ENCODE measurements at places on chromosomes 2 and 18. TPM values are rescaled to one million over a fixed set of nuclear protein-coding genes. Genes with fewer than 3 reads are reported as not detected.

VPS4B gene
- 84.4 TPM for total RNA-seq

CYB5A gene
- total RNA-seq = 17.4 TPM

MYO7B gene
- 1.7 TPM for total RNA-seq

CLK1 gene
- total RNA-seq = 130 TPM

SPP2 gene
- total RNA-seq = not detected

IL1RN gene
- 0.70 TPM for total RNA-seq

PRKAG3 gene
- not detected for total RNA-seq

GNLY gene
- total RNA-seq = 18.1 TPM

OBSL1 gene
- total RNA-seq = not detected

SLC38A11 gene
- not detected for total RNA-seq

CFC1 gene
- not detected for total RNA-seq

TLX2 gene
- total RNA-seq = 1.1 TPM

COLEC11 gene
- not detected for total RNA-seq

EMILIN1 gene
- total RNA-seq = 1.1 TPM

HJURP gene
- total RNA-seq = 80.0 TPM

SLC23A3 gene
- total RNA-seq = 2.1 TPM

RGPD4 gene
- not detected for total RNA-seq

EVX2 gene
- total RNA-seq = not detected

CABYR gene
- total RNA-seq = 0.73 TPM
